ENCODE measurements at places on chromosomes 5 and 9.

DNA sequence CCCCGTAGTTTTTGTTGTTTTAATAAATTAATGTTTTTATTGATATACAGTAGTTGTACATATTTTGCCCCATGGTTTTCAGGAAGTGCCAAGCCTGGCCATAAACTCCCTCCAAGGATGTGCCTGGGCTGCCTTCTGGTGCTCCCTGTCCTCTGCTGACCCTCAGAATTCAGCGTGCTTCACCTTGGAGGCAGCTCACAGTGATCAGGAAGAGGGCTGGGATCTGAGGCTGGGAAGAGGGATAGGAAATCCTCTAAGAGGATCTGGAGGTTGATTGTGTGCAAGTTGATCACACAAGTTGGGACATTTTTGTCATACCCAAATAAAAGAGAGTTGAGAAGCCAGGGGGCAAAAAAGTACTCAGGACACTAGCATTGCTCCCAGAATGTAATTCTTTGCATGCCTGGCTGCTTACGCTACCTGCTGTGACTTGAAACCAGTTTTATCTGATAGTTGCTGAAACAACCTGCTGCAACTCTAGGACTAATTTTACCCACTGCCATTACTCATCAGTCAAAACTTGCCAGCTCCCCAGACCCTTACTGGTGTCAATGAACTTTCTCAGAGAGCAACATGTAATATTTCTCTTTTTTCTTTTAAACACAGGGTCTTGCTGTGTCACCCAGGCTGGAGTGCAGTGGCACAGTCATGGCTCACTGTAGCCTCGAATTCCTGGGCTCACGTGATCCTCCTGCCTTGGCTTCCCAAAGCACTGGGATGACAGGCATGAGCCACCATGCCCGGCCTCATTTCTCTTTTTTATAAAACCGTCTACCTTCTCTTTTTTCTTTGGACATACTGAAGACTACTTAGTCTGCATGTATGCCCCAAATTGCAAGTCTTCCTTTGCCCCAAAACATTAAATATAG lies 29.0 kb downstream of the PDE6A start:
- no peak for DNase-seq

DNA sequence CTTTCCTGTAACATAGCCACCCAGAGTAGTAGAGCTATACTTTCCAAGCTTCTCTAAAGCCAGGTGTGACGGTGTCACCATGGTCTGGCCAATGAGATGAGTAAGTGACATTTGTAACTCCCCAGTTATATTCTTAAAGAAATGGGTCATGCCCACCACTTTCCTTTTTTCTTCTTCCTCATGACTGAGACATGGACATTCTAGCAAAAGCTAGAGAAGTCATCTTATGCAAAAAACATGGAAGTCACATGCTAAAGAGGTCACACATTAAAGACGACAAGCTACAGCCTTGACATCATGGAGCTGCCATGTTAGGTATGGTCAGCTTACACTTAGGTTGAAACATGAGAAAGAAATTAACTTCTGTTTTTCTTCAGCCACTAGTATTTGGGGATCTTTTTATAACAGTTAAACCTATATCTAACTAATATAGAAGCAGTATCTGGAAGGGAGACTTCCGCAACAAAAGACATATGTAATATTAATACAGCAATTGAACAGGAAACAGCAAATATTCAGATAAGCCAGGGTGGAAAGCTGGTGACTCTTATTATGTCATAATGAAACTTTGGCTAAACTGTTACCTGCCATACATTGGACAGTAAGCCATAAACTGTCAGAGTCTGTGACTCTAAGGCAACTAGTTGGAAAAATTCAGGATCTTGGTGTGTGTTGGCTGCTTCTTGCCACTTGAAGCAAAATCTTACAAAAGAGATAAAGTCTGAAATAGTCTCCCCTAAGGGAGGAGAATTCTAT lies 54.7 kb upstream of the SNX2 start:
- DNase-seq = no peak

GRCh38 chr9:132862533-132862932 lies 15.6 kb downstream of the AK8 start:
- no peak for DNase-seq

- DNase-seq = no peak
Observed at GRCh38 chr9:85041466-85042137, 372.1 kb downstream of the NTRK2 start.

GRCh38 chr9:120442308-120442995 lies 137.5 kb downstream of the CDK5RAP2 start:
- DNase-seq = no peak

- DNase-seq = no peak
Observed at GRCh38 chr5:139475865-139476617, 5.2 kb downstream of the SMIM33 start.

GRCh38 chr5:155833287-155833686 lies 493.7 kb upstream of the SGCD start:
- no peak for DNase-seq

DNA sequence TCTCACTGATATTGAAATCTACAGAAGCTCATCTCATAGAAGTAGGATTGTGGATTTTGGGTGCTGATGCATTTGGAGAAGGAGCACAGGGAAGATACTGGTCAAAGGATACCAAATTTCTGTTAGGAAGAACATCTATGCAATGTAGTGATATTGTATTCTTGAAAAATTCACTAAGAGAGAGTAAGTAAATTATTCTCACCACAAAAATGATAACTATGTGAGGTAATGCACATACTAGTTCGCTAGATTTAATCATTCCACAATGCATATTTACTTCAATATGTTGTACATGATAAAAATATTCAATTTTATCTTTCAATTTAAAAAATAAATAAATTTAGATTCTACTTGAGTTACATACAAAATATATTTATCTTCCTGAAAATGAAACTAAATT lies 2040.5 kb upstream of the C9orf72 start:
- DNase-seq = no peak

- peak; percentile 81 for DNase-seq
Observed at GRCh38 chr5:96629774-96630173, 32.4 kb upstream of the CAST start.

- no peak for DNase-seq
Observed at GRCh38 chr5:159759791-159760290, 156.4 kb upstream of the ADRA1B start.
